ENCODE measurements at places on chromosomes 12 and 14.

GRCh38 chr12:104958805-104959334 lies 780 bp upstream of the SLC41A2 start:
- no peak for DNase-seq

DNA sequence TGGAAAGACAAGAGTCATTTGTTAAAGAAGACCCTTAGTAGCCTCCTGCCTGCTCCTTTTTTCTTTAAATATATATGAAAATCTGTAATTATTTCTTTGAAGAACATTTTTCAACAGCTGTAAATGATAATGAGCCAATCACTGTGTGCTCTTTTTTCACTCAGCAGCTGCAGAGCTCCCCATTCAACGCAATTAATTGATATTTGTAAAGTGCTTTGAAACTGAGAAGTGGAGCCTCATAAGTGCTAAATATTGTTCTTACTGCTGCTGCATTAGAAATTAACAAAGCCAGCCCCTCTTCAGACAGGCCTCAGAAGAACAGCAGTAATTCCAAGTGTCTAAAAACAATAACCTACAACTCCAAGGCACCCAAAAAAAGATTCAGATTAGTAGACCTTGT lies 224.3 kb downstream of the GXYLT1 start:
- no peak for DNase-seq

- no peak for DNase-seq
Observed at GRCh38 chr14:51666070-51666469, 14.4 kb downstream of the FRMD6 start.

DNA sequence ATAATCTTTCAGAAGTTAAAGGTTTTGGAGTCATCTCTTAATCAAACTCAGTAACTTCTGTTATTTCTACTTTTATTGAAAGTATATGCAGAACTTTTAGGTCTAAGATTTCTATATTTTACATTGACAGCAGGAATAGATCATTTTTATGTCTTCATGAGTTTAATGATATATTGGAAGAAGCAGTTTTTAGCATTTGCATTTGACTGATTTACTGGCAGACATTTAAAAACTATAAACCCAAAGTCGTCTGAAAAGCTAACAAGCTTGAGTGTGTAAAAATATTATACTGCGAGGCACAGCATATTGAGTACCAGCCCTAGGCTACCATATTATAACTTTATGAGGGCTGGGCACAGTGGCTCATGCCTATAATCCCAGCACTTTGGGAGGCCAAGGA lies 214.0 kb upstream of the GARIN2 start:
- no peak for DNase-seq

Data from GM19239 (cell line).